NCI-H2029 treated with DMSO at 0.1 percent for 48 hours (cell line): ENCODE measurements at places on chromosomes 1 and 21.
A peak's percentile ranks its signal among the peaks of the same experiment; 100 is the strongest.

GRCh38 chr1:27349784-27350662 lies 8.2 kb downstream of the SYTL1 start:
- DNase-seq = peak; percentile 8

GRCh38 chr1:88462488-88463261 lies 221.4 kb upstream of the PKN2 start:
- no peak for DNase-seq

- no peak for DNase-seq
These were observed 164.2 kb downstream of the CACNA1E start for GRCh38 chr1:181647314-181648035.

DNA sequence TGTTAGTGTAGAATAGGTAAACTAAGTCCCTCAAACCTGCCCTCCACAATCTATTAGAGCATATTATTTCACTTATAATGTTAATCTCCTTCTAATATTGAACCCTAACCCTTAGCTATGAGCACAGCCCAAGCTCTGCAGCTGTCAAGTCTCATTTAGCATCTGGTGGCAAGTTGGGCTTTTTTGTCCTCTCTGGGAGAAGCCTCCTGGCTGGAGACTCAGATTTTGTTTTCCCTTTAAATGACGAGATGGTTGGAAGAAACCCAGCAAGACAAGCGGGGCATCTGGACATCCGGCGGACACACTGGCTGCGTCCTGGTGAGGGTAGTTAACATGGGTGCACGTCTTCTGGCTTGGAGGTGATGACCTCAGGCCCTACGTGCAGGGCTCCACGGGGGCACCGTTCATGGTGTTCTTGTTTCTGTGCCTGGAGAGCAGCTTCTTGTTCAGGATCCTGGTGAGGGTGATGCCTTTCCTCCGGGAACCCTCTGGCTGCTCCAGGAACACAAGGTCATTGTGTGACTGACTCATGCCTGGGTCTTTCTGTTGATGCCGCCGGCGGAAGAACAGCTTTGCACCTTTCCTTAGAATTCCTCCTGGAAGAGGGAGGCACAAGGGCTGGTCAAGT lies 9.7 kb upstream of the PRDM15 start:
- DNase-seq = no peak

GRCh38 chr1:12643079-12643478 lies 806 bp upstream of the AADACL4 start:
- DNase-seq = no peak

GRCh38 chr1:152108882-152109222 lies 6.4 kb downstream of the TCHH start:
- DNase-seq = no peak

DNA sequence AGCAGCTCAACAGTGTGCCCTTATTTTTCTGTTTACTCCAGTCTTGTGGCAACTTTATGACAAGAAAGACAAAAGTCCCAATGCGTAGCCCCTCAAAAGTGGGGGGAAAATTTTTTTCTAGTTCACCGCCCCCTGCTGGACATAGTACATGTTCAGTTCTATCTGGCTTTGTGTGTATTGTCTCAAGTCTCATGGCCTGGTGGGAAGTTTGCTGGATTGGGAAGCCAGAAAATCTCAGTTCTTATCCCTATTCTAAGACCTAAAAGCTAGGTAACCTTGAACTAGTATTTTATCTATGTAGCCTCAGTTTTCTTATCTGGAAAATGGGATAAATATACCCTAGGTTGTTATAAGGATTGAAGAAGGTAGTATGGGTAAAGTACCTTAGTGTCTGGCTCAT lies 55.8 kb upstream of the LDLRAP1 start:
- DNase-seq = no peak

DNA sequence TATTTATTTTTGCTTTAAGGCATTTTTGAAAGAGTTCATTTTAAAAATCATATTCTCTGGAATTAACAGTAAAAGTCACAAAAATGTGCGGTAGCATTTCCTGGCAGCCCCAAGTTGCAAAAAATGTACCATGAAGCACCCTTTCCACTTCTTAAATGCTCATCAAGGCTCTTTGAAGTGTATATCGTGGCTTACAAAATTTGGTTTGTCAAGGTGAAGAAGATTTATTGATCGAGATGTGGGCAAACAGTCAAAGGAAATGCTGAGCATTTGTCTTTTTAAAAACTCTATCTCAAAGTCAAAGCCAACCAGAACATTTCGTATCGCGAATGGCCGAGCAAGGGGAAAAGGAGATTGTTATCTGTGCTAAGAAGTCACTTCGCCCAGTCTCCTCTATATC lies 277.5 kb upstream of the KAZN start:
- no peak for DNase-seq
